Stimulated activated CD4-positive, alpha-beta T cell treated with anti-CD3 and anti-CD28 coated beads, Interleukin-1b, Interleukin-23, amount 100 ng/mL, for 1 hour (primary cell): ENCODE measurements at places on chromosomes 3 and 15.

- DNase-seq = no peak
Measured at GRCh38 chr3:188769831-188770230, 401.9 kb upstream of the TPRG1 start.

- DNase-seq = no peak
Measured at GRCh38 chr15:41231422-41232226, 556 bp downstream of the CHP1 start.

- DNase-seq = no peak
Measured at GRCh38 chr15:80819001-80819400, 39.8 kb downstream of the CEMIP start.

DNA sequence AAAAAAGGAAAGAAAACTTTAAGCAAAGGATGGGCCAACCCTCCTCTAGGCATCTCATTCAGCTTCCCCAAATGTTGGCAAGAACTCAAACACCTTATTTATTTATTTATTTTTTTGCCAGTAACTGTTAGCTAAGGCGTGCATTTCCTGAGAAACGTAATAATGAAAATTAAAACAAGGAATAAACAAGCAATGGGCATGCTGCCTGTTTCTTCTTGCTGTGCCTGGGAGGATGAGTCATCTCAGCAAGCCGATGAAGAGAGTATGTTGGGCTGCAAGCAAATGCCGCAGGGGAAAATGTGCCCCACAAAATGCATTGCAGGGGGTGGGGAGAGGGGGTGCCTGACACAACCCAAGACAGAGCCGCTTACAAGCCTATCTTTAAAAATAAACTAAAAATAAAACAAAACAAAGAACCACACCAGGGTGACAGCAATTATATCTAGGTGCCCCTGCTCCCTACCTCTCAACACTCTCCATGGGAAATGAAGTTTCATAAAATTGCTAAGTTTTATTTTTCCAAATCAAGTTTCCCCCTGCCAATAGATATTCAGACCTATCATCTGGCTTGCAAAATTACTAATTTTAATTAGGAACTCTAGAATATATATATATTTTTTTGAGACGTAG lies 40.3 kb downstream of the EIF4E3 start:
- no peak for DNase-seq

GRCh38 chr3:149506540-149506939 lies 32.0 kb downstream of the TM4SF4 start:
- no peak for DNase-seq

- no peak for DNase-seq
Measured at GRCh38 chr3:151837057-151837456, 23.1 kb downstream of the AADAC start.

GRCh38 chr15:85473455-85473854 lies 93.1 kb downstream of the AKAP13 start:
- DNase-seq = no peak
